Fibroblast of lung (primary cell): ENCODE measurements at places on chromosomes 11 and 22.

DNA sequence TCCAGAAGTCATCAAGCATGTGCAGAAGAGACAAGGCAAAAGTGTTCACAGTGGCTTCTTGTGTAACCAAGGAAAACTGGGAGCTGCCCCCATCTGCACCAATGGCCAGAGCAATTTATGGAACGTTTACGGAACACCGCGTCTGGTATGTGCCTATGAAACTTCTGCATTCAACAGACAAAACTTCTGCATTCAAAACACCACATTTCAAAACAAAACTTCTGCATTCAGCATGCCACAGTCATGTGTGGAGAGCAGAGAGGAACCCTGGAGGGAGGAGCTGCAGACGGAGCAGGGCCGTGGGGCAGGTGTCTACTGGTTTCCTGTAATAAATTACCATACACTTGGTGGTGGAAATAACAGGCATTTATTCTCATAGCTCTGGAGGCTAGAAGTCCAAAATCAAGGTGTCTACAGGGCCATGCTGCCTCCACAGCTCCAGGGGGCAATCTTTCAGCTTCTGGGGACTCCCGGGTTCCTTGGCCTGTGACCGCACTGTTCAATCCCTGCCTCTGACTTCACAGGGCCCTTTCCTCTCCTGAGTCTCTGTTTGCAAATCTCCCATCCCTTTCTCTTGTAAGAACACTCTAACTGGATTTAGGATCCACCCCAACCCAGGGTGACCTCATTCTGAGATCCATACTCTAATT lies 32.2 kb downstream of the RPL3 start:
- peak; percentile 49 for DNase-seq

DNA sequence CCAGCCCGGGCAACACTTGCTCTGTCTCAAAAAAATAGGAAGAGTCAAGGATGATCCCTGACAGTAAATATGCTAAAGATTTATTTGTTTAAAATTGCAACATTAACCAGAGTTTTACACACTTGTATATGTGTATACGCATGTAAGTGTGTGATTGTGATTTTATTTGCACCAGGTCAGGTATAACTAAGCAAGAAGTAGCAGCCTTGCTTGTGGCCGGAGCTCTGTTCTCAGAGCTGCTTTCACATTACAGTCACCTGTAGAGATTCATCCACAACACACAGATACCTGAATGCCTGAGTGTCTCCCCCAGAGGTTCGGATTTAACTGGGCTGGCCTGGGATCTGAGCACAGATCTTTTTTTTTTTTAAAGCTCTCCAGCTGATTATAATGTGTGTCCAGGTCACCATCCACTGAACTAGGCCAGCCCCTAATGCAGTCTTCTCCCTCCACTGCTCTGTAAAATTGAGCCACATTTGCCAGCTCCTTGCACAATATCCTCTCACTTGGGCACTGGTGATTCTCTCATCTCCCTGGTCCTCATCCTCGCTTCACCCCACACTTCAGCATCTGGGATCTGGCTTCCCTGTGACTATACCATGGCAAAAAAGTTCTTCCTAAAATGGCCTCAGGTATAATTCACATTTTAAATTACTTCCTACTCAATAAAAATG lies 48.3 kb downstream of the LIF start:
- DNase-seq, result peak; percentile 17

- peak; percentile 51 for DNase-seq
Observed at GRCh38 chr11:26905368-26905767, 88.5 kb upstream of the FIBIN start.

DNA sequence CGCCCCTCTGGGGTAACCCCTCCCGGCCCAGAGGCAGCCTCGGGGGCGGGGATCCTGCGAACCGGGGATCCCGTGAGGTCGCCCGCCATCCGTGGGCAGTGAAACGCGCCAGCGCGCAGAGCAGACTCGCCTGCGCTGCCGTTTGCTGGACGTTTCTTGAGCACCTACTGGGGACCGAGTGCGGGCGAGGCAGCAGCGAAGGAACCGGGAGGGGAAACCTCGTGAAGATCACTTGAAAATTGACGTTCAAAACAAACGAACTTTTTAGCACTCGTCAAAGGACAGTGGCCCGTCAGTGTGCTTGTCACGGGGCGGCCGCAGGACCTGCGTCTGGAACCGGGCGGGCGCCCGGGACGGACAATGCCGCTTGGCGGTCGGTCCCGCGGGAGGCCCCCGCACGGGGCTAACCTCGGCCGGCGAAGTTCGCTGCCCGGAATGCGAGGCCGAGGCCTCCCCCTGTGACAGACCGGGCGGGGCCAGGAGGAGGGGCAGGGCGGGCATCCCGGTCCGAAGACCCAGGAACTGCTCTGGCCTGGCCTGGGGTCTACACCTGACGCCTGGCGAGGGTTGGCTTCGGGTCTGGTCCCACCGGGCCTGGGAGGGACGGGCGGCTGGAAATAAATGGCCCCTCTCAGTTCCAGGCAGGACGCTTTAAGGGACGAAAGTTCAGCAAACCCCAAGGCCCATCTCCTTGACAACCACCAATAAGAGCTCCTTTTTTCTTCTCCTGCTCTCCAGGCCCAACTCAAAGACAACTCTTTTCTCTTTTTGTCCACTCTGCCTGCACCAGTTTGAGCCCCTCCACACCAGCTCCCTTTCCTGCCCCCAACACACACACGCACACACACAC lies 723 bp upstream of the SCUBE1 start:
- no peak for DNase-seq

DNA sequence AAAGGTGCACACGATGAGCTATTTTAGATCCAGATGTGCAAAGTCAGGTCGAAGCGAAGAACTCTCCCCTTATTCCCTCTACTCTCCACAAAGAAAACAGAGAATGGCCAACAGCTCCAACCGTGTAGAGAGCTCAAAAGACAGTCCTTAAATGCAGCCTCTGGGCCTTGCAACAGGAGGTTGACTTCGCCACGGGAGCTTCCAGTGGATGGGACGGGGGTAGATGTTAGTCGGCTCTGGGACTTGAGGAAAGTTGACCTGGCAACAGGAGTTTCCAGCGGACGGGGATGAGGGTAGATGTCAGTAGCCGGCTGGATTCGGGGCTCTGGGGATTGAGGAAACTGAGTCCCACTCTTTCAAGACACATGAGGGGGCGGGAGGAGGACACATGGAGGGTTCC lies 450.4 kb downstream of the BRD1 start:
- no peak for DNase-seq

- no peak for DNase-seq
Observed at GRCh38 chr11:6894097-6894496, 1.8 kb upstream of the OR2D2 start.

GRCh38 chr22:49856343-49856742 lies 2.7 kb downstream of the ZBED4 start:
- no peak for DNase-seq

- DNase-seq, result no peak
Observed at GRCh38 chr22:26646158-26646557, 11.2 kb upstream of the MIAT start.

GRCh38 chr11:112613051-112613972 lies 347.9 kb upstream of the NCAM1 start:
- DNase-seq, result peak; percentile 85

GRCh38 chr11:65403607-65404121 lies 17.2 kb downstream of the FRMD8 start:
- no peak for DNase-seq

GRCh38 chr11:64222651-64223000 lies 3.4 kb downstream of the TRPT1 start:
- no peak for DNase-seq

DNA sequence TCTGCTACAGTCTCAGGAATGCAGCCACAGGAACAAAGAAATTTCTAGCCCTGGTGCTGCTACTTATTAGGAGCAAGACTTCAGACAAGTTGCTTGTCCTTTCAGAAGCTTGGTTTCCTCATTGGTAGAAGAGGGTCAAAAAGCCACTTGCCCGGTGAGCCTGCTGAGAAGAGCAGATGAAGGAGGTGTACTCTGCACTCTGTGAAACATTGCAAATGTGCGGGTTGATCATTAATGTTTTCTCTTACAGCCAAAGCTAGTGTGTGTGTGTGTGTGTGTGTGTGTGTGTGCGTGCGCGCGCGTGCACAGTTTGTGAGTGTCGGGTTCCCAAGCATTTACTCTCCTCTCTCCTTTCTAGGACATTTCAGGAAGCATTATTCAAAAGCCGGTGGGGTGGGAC lies 86.3 kb upstream of the NNMT start:
- no peak for DNase-seq

DNA sequence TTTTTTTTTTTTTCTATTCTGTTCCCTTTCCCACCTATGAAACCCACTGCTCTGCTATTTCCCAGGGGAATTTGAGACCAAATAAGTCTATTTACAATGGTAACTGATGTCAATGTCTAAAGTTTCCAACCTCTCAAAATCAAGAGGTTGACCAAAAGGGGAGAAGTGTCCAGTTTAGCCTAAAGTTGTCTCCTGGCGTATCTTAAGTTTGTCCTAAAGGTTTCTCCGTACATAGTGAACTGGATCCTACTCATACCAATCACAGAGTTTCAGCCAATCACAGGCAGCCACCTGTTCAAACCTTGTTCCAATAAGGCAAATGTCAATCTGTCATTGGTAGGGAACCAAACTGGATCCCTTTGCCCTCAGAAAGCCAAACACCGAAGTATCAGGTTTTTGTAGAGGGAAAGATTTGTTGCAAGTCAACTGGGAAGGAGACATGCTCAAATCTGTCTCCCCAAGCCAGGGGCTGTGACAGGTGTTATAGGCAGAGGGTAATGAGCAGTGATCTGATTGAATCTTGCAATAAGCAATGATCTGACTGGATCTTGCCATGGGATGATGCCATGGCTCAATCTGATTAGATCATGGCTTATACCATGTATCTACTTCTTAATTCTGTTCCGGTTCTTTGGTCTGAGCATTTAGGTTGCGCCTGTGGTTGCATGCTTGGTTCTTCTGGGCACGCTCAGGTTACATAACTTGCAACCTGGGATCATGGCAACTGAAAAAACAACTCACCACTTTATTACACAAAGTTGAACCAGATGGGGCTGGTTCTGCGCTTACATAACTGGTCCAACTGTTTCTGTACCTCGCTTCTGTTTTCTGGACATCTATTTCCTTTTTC lies 1.1 kb upstream of the VPS37C start:
- peak; percentile 41 for DNase-seq

GRCh38 chr11:111540937-111541253 lies 375 bp downstream of the LAYN start:
- no peak for DNase-seq

- DNase-seq, result no peak
Observed at GRCh38 chr11:20544603-20545237, 54.7 kb upstream of the SLC6A5 start.

GRCh38 chr22:49694462-49695260 lies 133.0 kb downstream of the BRD1 start:
- no peak for DNase-seq

- no peak for DNase-seq
Observed at GRCh38 chr22:17429516-17429915, 60.3 kb downstream of the CECR2 start.

- DNase-seq, result peak; percentile 58
Observed at GRCh38 chr11:504053-504993, 2.7 kb downstream of the RNH1 start.

- no peak for DNase-seq
Observed at GRCh38 chr11:105456950-105457349, 152.9 kb upstream of the GRIA4 start.

- no peak for DNase-seq
Observed at GRCh38 chr11:121648306-121648705, 195.5 kb upstream of the SORL1-AS1 start.

DNA sequence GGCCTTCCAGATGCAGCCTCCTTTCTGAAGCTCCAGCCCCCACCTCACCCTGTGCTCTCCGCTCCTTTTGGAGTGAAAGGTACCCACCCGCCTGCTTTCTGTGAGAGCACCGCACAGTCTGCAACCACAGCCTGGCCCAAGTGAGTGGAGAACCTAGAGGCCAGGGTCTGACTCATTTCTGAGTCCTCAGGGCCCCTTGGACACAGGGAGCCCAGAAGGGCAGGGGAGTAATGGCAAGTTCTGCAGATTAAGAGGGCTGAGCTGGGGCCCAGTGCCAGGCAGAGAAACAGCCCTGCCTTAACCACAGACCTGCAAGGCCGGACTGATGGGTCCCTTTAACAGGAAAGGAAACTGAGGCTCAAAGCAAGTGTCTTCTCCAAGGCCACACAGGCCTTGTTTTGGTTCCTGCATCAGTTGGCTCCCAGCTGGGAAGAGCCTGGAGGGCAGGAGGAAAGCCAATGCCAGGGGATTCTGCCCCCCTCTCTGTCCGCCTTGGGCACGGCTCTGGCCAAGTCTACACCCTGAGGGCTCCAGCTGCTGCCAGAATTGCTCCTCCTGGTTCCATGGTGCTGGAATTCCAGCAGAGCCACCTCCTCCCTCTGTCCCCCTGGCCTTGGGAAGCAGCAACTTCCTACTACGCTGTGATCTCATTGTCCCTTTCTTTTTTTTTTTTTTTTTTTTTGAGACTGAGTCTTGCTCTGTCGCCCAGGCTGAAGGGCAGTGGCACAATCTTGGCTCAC lies 55.1 kb downstream of the CYTH4 start:
- DNase-seq, result peak; percentile 54
